ENCODE measurements at places on chromosomes 6 and 20. TPM values are rescaled to one million over a fixed set of nuclear protein-coding genes. Genes with fewer than 3 reads are reported as not detected.

DEFB124 gene
- not detected for total RNA-seq

DNA sequence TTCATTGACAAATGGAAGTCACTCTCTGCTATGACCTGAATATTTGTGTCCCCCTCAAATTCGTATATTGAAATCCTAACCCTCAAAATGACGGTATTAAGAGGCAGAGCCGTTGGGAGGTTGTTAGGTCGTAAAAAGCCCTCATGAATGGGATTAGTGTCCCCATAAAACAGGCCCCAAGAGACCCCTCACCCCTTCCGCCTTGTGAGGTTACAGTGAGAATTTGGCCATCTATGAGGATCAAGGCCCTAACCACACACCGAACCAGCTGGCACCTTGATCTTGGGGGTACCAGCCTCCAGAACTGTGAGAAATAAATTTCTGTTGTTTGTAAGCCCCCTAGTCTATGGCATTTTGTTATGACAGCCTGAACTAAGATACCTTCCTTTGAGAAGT is 52.5 kb upstream of the SLC22A16 start:
- no peaks in the 10 kb centered on the region for H3K36me3 ChIP-seq
- no peak for DNase-seq
- H3K4me3 ChIP-seq = no peak overlapping the region
- no peaks in the 10 kb centered on the region for H3K27me3 ChIP-seq

GRCh38 chr6:106397431-106397830 is 36.9 kb downstream of the CRYBG1 start:
- H3K36me3 ChIP-seq = no peaks in the 10 kb centered on the region
- H3K4me3 ChIP-seq = no peak overlapping the region
- no peak overlapping the region for H3K27ac ChIP-seq
- no peaks in the 10 kb centered on the region for H3K4me1 ChIP-seq
- H3K27me3 ChIP-seq = peaks cover 18% of the 10 kb centered on the region
- DNase-seq = no peak

DNA sequence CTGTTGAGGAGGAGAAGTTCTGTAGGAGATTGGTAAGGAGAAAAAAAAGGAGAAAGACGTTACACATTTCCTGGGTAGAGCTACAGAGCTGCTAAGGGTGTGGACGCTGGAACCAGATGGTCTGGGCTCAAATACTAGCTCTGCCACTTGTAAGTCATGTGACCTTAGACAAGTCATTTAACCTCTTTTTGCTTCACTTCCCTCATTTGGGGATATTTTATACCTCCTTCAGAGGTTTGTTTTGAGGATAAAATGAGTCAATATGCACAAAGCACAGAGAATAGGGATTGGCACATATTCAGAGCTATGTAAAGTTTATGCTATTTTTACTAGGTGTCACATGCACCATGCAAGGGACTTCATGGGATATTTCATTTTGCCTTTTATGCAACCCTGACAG is 708.8 kb downstream of the DHX35 start:
- no peak overlapping the region for H3K4me3 ChIP-seq
- H3K36me3 ChIP-seq = no peaks in the 10 kb centered on the region
- no peaks in the 10 kb centered on the region for H3K27me3 ChIP-seq

Data from activated CD4-positive, alpha-beta memory T cell treated with anti-CD3 and anti-CD28 coated beads, Interleukin-2, amount 10 ng/mL, durations not matched to agents 7 days and 5 days (primary cell).